ENCODE measurements at places on chromosomes 6 and 20.
A peak's percentile ranks its signal among the peaks of the same experiment; 100 is the strongest.

DNA sequence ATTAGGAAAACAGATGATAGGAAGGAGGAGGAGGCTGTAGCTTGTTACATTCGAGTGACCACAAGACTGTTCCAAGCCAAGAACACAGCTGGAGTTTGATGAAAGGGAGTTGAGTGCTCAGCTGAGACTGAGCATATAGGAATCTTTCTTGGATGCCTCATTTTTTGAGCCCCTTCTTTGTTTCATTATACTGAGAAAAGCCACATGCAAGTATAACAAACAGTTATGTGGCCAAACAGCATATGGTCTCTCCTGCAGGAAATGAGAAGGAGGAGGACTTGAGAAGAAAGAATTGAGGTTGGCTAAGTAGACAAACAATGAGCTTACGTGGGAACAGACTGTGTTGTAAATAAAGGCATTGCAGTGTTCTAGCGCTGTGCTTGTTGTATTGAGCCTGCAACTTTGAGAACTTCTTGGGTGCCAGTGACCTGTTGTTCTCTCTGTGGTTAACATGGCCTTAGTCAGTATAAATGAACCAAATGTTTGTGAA is 78.3 kb downstream of the AKAP7 start:
- no peak for DNase-seq

DNA sequence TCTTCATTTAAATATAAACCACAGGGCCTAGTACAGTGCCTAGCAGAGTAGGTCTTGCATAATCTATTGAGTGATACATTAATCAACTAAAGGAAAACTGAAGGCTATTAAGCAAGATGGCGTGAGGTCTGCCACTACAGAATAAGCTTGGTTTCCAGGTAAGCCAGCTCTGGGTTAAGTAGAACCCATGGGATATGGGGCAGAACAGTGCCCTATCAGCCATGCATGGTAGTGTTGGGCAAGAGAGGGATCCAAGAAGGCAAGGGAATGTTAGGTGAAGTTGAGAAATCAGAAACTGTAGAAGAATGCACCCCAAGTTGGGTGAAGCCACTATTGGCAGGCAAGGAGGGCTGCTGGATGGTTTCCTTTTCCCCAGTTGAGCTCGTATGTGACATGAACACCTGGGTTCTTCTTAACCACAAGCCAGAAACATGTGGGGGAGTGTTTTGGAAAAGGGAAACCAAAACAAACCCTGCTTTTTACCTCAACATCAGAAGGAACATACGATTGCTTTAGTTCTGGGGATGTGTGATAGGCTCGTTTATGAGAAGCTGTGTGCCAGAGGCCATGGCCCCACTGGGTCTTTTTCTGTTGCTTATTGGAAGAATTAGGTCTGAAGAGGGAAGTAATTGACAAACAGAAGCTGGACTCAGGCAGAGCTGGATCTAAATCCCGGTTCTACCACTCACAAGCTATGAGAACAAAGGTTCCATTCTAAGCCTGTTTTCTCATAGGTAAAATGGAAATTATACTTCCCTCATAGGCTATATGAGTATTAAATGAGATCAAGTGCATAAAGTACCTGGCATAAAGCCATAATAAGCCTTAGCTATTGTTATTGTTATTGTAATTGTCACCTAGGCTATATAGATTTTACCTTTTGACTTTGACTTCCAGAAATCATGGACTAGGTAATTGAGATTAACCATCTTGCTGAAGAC is 33.5 kb downstream of the NEDD9 start:
- no peak for DNase-seq

DNA sequence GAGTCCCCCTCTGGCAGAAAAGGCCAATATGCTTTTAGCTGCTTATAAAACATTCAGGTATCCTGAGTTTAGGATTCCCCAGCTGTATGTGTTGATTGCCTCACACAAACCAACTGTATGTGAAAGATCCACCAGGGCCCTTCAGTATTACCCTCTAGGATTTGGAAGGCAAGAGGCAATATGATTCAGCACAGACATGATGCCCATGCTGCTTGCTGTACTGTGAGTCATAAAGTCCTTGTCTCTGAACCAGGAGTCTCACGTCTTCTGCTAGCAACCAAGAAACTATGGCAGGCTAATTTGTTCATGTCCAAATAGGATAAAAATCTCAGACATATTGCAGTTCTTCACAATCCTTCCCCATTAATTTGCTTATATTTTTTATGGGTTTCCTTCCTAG is 789.2 kb upstream of the SLC35B3 start:
- no peak for DNase-seq

GRCh38 chr20:49199729-49200293 is 11.7 kb upstream of the STAU1 start:
- no peak for DNase-seq

DNA sequence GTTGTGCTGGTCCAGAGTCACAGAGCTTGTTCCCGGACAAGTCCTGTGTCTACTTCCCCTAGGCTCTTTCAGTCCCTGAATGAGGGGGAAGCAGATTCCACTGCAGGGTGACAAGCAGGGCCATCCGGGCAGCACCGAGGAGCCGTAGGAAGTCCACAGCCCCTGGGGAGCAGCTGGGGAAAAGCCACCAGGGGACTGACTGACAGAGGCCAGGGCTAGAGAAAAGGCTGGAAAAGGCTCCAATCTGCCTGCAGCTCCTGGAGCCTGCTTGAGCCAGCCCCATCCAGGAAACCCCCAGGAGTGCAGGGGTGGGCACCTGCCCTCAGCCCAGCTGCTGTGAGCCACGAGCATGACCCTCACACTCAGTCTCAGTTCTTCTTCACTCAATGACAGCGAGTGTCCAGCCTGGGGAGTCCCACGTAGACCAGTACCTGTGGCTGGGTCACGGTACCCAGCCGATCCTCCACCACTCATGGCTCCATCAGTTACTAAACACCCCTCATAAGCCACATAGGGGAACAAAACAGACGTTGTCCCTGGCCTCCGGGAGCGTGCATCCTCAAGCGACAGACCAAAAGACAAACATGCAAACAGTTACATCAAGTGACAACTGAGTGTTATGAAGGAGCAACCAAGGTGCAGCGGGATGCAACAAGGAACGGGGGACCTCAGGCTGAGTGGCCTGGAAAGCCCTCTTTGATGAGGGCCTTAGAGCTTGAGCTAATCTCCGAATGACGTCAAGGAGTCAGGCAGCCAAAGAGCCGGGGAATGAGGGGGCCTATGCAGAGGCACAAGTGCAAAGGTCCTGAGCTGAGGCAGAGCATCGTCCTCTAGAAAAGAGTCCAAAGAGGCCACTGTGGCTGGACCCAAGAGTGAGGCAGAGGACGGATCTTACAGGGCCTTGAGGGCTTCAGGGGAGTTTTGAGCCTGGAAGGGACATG is 24.8 kb upstream of the VSTM2L start:
- DNase-seq = no peak

GRCh38 chr6:164409309-164410009 is 899.9 kb downstream of the C6orf118 start:
- DNase-seq = no peak

- DNase-seq = no peak
Observed at GRCh38 chr6:102501615-102502014, 1108.1 kb downstream of the GRIK2 start.

- no peak for DNase-seq
Observed at GRCh38 chr6:63391203-63391970, 71.6 kb upstream of the LGSN start.

- DNase-seq = no peak
Observed at GRCh38 chr6:143759666-143760065, 81.9 kb downstream of the PHACTR2 start.

GRCh38 chr6:106702046-106702445 is 72.7 kb downstream of the QRSL1 start:
- no peak for DNase-seq

- DNase-seq = no peak
Observed at GRCh38 chr6:147774856-147775255, 266.4 kb downstream of the SAMD5 start.

- no peak for DNase-seq
Observed at GRCh38 chr6:146781836-146782235, 183.1 kb downstream of the ADGB start.

DNA sequence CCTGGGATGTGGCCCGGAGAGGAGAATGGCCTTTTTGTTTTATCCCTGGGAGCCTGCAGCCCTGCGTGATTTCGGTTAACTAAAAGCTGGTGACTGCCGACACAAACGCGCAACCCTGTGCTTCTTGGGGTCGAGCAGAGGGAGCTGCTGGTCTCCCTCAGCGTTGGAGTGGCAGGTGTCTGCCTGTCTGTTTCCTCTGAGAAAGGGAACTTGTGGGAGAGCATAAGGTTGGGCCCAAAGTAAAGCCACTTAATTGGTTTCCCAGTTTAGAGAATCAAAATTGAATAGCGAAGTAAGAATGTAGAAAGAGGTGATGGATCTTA is 500 bp downstream of the LTV1 start:
- no peak for DNase-seq

DNA sequence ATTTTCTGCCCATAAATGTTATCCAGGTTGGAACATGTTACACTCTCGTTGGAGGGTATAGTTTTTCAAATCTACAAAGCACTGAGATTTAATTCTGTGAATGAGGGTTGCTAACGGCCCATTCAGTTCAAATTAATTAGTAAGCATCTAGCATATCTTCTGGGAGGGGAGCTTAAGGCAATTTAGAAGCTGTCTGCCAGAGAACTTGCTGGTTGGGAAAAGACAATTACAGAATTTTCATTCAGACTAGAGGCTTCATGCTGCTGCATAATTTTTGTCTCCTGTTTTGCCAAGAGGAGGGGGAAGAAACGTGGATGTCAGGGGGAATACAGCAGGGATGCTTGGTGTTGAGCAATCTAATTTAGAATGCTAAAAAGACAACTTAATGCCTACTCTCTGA is 268.3 kb upstream of the FAM83B start:
- no peak for DNase-seq

DNA sequence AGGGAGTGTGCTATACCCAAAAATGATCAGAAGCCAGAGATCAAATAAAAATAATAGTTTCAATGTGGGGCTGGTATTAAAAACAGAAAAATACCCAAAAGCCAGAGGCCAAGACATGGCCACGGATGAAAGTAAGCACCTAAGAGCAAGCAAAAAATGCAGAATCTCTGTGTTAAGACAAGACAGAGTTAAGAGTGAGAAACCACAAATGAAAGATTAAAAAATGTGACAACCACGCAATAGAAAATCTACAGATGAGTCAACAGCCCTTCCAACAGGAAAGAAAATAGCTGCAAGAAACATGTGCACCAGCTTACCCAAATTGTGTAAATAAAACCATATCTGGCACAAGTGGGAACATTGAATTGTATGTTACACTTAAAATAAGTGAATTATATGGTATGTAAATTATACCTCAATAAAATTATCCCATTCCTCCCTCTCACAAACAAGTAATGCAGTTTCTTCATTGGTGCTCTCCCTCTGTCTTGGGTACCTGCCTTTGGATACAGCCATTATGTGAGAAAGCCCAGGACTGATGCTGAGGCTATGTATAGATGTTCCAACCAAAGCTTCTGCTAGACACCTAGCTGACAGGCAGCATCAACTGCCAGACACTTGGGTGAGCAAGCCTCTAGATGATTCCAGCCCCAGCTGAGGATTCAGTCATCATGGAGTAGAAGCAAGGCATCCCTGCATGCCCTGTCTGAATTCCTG is 55.3 kb upstream of the UFL1 start:
- no peak for DNase-seq

- no peak for DNase-seq
Observed at GRCh38 chr20:2751878-2752566, 48.4 kb downstream of the CPXM1 start.

GRCh38 chr6:36961441-36962435 is 7.2 kb downstream of the PI16 start:
- DNase-seq = no peak

DNA sequence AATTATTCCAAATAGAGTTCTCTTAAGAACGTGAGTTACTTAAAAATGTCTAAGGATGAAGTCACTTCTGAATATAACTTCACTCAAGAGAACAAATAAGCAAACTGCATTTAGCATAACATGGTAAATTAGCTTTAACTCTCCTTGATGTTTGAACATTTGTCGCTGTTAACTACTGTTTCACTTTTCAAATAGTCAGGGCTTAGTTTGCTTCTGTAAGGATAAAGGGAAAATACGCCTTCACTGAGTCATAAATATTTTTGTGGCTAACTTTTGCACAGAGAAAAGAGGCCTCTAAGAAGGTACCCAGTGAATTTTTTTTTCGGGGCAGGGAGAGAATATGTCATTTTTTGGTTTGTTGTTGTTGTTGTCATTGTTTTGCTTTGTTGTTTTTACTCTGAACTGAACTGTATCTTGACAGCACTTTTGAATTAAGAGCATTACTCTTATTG is 8.1 kb downstream of the PTPN1 start:
- DNase-seq = no peak

GRCh38 chr6:41942067-41942851 is 651 bp upstream of the CCND3 start:
- DNase-seq = no peak

DNA sequence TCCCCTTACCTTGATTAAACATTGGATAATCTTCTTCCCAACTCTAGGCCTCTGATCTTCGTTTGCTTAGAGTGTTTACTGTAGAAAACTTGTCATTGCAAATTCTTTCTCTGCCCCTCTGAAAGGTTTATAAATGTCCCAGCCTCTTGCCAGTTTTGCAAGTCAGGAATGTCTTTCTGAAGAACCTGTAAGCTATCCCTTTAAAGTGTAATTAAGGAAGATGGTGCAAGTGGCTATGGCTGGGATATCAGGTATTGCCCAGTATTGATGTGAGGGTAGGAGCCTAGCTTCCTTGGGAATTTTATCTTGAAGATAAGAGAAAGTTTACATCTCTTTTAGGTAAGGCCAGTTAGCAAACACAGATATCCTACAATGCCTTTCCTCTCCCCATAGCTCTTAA is 211.0 kb upstream of the RIMS1 start:
- DNase-seq = no peak

DNA sequence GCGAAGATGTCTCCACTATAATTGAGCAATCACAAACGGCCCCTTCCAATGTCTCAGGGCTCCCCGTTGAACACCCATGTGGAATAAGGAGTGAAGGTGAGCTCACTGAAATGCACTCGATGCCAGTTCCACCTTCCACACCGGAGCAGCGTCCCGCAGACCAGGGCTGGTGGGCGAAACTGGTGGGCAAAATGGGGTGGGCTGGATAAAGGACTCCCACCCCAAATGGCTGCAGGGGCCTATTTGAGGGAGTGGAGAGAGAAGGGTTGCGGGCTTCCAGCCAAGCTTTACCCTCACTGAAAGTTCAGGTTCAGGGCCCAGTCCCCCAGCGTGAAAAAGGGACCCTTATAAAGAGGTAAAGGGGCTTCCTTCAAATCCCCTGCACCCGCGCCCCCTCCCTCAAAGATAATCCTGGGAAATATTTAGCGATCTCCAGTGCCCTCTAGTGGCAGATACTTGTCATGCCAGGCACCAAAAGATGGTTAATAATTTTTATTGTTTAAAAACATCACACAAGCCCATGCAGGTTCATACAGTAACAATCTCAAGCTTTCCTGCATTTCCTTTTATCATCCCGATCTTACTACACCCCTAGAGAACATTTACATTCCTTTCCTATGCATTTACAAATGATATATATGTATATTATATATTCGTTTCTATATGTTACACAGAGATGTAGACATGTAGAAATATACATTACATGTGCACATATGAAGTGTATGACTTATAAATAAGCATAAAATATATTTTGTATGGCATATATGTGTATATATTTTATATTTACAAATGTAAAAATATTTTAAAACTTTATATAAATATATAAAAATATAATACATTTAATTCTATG is 58.2 kb upstream of the NKX2-2 start:
- peak; percentile 10 for DNase-seq

GRCh38 chr6:20789162-20789561 is 254.9 kb downstream of the CDKAL1 start:
- DNase-seq = no peak
